ENCODE measurements at places on chromosomes 3 and 15.

DNA sequence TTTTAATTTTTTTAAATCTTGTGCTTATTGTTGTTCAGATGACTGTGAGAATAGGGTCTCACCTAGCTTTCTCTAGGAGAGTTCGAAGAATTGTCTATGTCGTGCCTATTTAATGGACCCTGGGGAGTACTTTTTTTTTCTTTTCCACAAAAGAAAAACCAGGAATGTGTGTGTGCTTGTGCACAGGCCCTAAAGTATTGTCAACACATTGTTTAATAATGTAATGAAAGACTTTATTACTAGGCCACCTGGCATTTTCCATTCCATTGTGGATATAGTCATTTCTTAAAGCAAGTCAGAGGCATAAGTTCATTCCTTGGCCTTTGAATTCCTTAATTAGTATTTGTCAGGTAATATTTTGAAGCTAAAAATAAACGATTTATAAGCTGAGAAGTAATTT, 135.9 kb downstream of the KLHL25 start:
- DNase-seq: no peak

DNA sequence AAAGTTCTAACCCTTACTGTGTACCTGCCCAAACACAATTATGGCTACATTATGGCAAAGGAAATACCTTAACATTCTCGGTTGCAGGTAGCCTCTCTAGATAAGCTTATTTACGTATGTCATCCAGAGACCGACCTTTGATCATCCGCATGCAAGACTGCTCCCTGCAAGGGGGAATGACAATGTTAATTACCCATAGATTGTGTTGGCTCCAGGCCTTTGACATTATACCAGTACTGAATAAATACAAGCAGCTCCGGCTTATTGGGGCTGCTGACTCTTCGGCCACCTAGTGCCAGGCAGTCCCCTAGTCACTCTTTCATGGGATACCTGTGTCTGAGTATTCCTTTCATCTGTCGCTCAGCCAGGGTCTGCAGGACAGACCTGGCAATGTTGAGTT, 223.5 kb downstream of the DTWD1 start:
- no peak for DNase-seq

- no peak for DNase-seq
These were observed 782.0 kb downstream of the MCTP2 start for GRCh38 chr15:95013381-95013780.

DNA sequence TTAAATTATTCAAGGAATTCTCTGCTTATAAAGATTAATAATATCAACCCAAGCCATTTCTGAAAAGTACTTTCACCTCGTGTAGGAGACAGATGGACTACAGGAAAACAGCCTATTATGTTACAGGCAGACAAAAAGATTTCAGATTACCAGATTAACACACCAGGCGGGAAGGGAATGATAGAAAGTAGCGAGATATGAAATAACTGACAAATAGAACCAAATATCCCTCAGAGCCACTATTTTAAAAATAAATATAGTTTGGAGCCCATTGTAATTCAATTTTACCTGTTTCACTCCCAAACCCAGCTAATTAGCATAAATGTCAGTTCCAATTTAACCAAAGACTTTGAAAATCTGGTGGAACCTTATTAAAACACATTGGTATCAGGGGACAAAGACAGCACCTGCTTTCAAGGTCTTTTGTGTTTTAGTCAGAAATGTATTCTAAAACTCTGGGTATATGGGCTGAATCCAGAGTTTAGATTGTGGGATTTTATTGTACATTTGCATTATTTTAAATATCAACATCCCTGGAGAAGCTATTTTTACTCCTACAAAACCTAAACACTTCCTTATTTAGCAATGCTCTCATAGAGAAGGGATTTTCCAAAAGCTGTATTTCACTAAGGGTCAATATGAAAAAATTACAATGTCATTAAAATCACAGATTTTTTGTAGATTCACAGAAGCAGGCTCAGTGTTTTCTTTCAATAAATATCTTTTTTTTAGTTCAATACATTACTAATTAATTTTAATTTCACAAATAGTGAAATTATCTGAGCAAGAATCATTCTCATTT, 138.4 kb downstream of the TNIK start:
- no peak for DNase-seq

DNA sequence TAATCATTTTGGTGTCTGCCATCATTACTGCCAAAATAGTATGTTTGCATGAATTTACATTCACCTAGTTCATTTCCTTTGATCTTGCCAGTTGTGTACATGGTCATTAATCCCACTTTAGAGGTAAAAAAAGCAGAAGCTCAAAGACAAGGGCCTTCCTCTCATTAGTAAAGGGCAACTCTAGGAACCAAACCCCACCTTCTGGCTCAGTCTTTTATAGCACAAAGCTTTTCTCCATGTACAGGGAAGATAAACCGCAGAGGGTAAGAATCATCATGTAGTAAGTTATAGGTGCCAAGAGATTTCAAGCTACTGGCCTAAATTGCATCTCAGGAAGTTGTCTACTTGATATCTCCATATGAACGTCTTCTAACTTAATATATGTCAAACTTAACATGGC, 19.3 kb upstream of the SPG21 start:
- no peak for DNase-seq

GRCh38 chr3:146157325-146158060, 3.5 kb downstream of the PLOD2 start:
- DNase-seq: no peak

- no peak for DNase-seq
These were observed 701.4 kb upstream of the LMCD1 start for GRCh38 chr3:7800006-7800780.

DNA sequence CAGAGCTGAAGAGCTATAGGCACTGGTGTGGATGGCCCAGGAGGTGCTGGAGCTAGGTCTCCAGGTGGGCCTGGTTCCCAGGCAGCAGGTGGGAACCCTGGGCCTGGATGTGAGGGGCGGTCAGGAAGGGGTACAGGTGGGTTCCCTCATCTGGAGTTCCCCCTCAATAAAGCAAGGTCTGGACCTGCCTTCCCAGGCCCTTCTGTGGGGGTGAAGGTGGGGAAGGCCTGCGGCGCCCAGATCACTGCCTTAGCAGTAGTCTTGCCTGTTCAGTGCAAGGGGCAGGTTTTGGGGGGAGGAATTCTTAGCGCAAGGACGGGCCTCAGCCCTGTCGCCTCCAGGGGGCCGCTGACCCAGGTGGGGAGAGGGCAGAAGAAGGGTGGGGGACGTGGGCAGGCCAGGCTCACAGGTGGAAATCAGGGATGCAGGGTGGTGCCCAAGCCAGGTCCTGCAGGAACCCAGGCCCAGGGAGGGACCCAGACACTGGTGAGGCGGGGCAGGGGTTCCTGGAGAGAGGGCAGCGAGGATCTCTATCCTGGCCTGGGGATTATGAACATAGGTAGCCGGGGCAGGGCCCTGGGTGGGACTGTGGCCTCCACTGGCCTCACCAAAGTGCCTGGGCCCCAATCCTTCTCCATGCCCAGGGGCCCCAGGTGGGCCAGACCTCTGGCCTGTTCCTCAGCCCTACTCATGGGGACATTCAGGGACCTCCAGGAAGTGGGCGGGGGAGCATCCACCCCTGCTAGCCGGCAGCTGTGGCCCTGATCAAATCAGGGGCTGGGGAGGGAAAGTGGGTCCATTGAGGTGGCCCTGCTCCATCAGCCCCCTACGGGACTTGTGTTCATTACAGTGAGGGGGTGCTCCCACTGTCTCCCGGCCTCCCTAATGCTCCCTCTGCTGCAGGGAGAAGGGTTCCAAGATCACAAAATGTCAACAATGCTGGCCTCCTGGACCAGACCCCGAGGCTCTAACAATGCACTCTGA, 25.3 kb downstream of the HDAC11 start:
- DNase-seq: no peak

- no peak for DNase-seq
These were observed 1.5 kb upstream of the CD276 start for GRCh38 chr15:73682600-73683090.

DNA sequence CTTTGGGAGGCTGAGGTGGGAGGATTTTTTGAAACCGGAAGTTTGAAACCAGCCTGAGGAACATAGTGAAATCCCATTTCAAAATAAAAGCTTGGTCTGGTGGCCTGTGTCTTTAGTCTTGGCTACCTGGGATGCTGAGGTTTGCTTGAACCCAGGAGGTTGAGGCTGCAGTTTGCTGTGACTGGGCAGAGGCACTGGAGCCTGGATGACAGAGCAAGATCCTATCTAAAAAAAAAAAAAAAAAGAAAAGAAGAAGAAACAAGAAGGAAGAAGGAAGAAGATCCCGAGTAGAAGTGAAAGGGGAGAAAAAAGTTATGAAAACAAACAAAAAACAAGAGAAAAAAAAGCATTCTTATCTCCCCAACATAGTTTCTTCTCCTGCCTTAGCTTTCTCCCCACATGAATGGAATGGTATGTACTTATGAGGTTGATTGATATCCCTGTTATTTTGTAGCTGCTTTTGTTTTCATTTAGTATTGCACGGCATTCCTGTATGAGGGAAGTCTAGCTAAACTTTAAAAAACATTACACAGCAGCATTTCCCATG, 42.4 kb downstream of the TMEM40 start:
- DNase-seq: no peak

DNA sequence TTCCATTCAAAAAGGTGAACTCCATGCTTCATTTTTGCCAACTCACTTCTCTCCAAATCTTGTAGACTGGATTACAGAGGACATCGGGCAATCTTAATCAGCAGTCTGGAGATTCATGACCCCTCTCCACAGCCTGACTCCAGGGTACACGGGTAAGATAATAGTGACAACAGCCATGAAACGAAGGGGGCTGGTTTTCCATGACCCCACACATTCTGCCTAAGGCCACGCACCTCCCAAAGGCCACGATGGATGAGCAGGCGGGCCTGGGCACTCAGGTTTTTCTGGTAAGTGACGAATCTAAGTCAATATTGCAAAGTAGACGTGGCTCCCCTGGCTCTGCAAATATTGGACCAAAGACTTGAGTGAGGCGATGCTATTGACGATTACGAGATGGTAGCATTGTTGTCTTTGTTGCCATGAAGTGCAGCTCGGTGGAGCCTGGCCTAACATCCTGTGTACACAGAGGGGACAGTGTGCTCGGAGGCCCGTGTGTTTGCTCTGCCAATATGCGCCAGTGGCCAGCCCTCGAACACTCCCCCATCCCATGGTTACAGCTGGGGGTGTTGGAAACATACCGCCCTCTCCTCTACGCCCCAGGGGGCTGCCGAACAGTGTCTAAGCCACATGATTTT, 119.1 kb downstream of the OPA1 start:
- DNase-seq: no peak

- no peak for DNase-seq
These were observed 18.8 kb upstream of the GASK1A start for GRCh38 chr3:42960282-42960681.

GRCh38 chr3:193641440-193641775, 48.4 kb downstream of the OPA1 start:
- DNase-seq: no peak

Data from activated naive CD4-positive, alpha-beta T cell (primary cell).